ENCODE measurements at places on chromosomes 5 and 9. TPM values are rescaled to one million over a fixed set of nuclear protein-coding genes. Genes with fewer than 3 reads are reported as not detected.

UQCRQ gene
- 83.0 TPM for total RNA-seq

SOX30 gene
- total RNA-seq = not detected

CAMK4 gene
- total RNA-seq = 10.8 TPM

RNF183 gene
- 0.37 TPM for total RNA-seq

STK32A gene
- 0.22 TPM for total RNA-seq

CDO1 gene
- 3.4 TPM for total RNA-seq

PCDHGA4 gene
- total RNA-seq = 5.2 TPM

SPINK6 gene
- total RNA-seq = not detected

PCDHGB3 gene
- total RNA-seq = 4.2 TPM

ARSB gene
- 10.5 TPM for total RNA-seq

AMBP gene
- total RNA-seq = not detected

CCNJL gene
- 0.12 TPM for total RNA-seq

LRRC19 gene
- not detected for total RNA-seq

CXCL14 gene
- 0.22 TPM for total RNA-seq

PRRT1B gene
- total RNA-seq = not detected

SLC9A3 gene
- 1.2 TPM for total RNA-seq

TPPP gene
- 0.25 TPM for total RNA-seq

CTXN3 gene
- not detected for total RNA-seq

KIF24 gene
- total RNA-seq = 5.2 TPM

PPP3R2 gene
- not detected for total RNA-seq

WNT8A gene
- total RNA-seq = not detected

ANKRD20A1 gene
- total RNA-seq = 0.12 TPM

PDE8B gene
- 0.22 TPM for total RNA-seq

PDZD2 gene
- 0.44 TPM for total RNA-seq

ADRB2 gene
- total RNA-seq = 0.22 TPM

DAB2 gene
- total RNA-seq = 106 TPM

TMEM171 gene
- 0.62 TPM for total RNA-seq

DMRT3 gene
- total RNA-seq = not detected

CCNG1 gene
- total RNA-seq = 279 TPM

FCN2 gene
- total RNA-seq = not detected

GCNT1 gene
- total RNA-seq = 24.5 TPM

GFRA3 gene
- not detected for total RNA-seq

IL3 gene
- not detected for total RNA-seq

MEF2C gene
- 10.9 TPM for total RNA-seq

GABRB2 gene
- under 0.01 TPM for total RNA-seq

CDH9 gene
- total RNA-seq = not detected

SH2D3C gene
- 0.11 TPM for total RNA-seq

IL33 gene
- 44.6 TPM for total RNA-seq

PKD2L2 gene
- total RNA-seq = not detected

TOR1B gene
- 38.7 TPM for total RNA-seq

SCGB3A1 gene
- total RNA-seq = not detected

CCL27 gene
- not detected for total RNA-seq

GPR150 gene
- total RNA-seq = 0.33 TPM

STPG3 gene
- total RNA-seq = not detected

TAF1L gene
- total RNA-seq = under 0.01 TPM

ACTBL2 gene
- total RNA-seq = 0.11 TPM

CD180 gene
- not detected for total RNA-seq

CERCAM gene
- 57.0 TPM for total RNA-seq

ANKHD1 gene
- 87.2 TPM for total RNA-seq

QRFP gene
- total RNA-seq = not detected

GRM6 gene
- total RNA-seq = not detected

TSSK1B gene
- 0.11 TPM for total RNA-seq

FOXD4L4 gene
- 0.22 TPM for total RNA-seq

SLC25A2 gene
- 0.50 TPM for total RNA-seq

IL9 gene
- not detected for total RNA-seq

CCDC192 gene
- total RNA-seq = not detected

TERT gene
- total RNA-seq = under 0.01 TPM

ELOVL7 gene
- under 0.01 TPM for total RNA-seq

CREBRF gene
- total RNA-seq = 15.5 TPM
